ENCODE measurements at places on chromosomes 12 and 14. TPM values are rescaled to one million over a fixed set of nuclear protein-coding genes. Genes with fewer than 3 reads are reported as not detected.
A peak's percentile ranks its signal among the peaks of the same experiment; 100 is the strongest.

The PLCZ1 gene
- not detected for polyA plus RNA-seq

- peak; percentile 29 for DNase-seq
Observed at GRCh38 chr12:40646911-40647310, 45.3 kb upstream of the CNTN1 start.

- no peak for DNase-seq
Observed at GRCh38 chr12:108815875-108816594, 41.3 kb downstream of the SSH1 start.

The BTG1 gene
- 54.5 TPM for polyA plus RNA-seq

DNA sequence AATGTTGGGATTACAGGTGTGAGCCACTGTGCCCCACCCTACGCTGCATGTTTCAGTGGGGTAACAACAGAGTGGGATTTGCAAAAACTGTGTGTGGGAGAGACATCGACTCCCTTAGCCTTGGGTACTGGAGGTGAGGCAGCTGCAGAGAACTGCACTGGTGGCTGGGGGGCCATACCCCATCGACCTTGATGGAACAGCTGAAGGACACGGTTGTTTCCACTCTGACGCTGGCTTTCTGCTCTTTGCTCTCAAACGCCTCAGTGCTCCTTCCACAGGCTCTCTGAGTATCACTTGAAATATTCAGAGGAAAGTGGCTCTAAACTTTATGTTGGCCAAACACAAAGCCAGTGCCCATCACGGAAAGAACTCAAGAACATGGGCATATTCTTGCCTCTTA lies 30.8 kb upstream of the LRRC10 start:
- no peak for DNase-seq

DNA sequence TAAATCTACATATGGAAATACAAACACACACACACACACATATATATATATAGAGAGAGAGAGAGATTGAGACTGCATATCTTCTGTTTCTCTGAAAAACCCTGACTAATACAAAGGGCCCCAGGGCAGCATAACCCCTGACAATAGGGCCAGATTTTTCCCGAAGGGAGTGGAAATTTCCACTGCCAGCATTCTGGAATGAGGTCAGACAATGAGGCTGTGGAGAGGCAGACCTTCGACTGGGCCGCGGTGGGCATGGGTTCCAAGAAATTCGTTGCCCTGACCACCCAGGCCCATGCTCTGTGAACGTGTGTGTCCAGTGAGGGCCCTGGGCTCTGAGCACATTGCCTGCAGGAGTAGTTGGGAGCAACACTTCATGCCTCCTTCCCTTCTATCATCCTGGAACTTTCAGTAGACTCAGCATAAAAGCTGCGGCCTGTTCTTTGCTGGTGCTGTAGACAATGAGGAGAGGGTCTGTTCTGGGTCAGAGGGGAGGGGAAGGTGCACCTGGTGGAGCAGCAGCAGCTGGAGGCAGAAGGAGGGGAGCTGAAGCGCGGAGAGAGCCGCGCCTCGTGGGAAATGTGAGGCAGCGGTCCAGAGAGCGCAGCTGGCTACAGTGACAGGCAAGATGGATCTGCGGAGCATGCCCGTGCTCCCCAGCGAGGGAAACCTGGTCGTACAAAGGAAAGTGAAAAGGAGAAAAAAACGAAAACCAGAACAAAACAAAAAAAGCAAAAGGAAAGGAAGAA lies 25.6 kb upstream of the CCDC60 start:
- DNase-seq: peak; percentile 85

DNA sequence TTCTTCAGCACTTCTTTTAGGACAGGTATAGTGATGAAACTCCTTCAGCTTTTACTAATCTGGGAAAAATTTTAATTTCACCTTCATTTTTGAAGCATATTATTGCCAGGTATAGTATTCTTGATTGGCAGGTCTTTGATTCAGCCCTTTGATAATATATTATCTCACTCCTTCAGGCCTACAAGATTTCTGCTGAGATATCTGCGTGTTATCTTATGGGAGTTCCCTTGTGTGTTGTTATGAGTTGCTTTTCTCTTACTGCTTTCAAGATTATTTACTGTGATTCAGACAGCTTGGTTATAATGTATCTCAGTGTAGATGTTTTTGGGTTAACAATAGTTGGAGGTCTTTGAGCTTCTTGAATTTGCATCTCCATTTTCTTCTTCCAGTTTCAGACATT lies 87.4 kb downstream of the ATF7IP start:
- no peak for DNase-seq

The CFAP54 gene
- 0.18 TPM for polyA plus RNA-seq

The PAPLN gene
- 0.87 TPM for polyA plus RNA-seq

DNA sequence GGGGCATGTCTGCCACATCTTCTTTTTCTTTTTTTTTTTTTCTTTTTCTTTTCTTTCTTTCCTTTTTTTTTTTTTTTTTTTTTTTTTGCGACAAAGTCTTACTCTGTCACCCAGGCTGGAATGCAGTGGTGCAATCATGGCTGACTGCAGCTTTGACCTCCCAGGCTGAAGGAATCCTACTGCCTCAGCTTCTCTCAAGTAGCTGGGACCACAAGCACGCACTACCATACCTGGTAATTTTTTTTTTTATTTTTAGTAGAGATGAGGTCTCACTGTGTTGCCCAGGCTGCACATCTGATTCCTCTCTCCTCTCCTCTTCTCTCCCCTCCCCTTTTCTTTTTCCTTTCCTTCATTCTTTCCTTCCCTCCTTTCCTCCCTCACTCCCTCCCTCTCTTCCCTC lies 18.5 kb downstream of the SLC15A5 start:
- no peak for DNase-seq

GRCh38 chr12:1791104-1791841 lies 29.1 kb upstream of the LRTM2 start:
- peak; percentile 78 for DNase-seq

DNA sequence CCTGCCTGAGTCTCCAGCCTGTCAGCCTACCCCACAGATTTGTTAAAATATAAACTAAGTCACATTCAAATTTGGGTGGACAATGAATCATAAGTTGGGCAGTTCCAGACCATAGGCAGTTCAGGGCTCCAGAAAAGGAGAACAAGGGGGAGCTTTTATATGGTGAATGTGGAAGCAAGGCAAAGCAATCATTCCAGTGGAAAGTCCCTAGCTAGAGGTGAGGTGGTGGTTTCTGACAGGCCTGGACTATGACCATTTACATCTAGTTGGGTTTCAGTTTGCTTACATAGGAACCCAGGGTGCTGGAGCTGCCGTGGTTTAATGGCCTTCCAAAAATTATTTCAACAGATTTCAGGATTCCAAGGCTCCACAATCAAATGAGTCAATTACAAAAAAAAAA lies 207.3 kb downstream of the AEBP2 start:
- DNase-seq: no peak

GRCh38 chr12:61137677-61138414 lies 1122.4 kb upstream of the USP15 start:
- peak; percentile 0 for DNase-seq

All from muscle of leg (tissue), 16 donors.